CD4-positive, alpha-beta T cell (primary cell): ENCODE measurements at places on chromosomes 12 and 14.

DNA sequence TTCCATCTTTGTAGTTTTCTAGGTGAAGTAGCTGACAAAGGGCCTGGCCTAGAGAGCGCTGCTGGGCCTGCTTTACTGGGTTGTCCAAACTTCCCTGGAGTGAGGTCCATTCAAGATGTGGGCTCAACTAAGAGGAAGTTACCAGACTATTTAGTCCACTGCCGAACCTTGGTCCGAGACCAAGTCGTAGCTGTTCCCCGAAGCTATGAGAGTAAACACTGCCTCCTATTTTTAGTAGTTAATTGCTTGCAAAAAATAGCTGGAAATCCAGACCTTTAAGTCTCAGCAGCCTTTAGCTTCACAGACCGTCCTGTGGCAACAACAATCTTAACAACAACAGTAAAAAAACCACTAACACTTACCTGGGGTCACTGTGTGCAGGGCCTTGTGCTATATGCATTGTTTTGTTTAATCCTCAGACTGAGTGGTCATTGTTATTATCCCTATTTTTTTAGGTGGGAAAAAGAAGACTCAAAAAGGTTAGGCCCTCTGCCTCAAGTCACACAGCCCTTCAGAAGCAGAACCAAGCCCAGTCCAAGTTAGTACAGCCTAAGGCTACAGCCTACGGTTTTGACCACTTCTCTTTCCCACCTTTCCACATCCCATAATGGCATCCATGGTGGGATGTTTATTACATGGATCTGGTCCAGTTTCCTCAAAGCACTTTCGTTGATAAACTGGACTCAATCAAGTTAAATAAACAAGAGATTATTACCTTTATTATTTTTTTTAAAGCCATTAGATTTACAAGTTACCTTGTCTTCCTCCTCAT is 30.6 kb downstream of the SOCS2 start:
- no peaks in the 10 kb centered on the region for H3K4me1 ChIP-seq
- H3K36me3 ChIP-seq = no peaks in the 10 kb centered on the region
- no peaks in the 10 kb centered on the region for H3K27me3 ChIP-seq
- H3K4me3 ChIP-seq = no peak overlapping the region
- DNase-seq = no peak
- H3K27ac ChIP-seq = no peak overlapping the region

DNA sequence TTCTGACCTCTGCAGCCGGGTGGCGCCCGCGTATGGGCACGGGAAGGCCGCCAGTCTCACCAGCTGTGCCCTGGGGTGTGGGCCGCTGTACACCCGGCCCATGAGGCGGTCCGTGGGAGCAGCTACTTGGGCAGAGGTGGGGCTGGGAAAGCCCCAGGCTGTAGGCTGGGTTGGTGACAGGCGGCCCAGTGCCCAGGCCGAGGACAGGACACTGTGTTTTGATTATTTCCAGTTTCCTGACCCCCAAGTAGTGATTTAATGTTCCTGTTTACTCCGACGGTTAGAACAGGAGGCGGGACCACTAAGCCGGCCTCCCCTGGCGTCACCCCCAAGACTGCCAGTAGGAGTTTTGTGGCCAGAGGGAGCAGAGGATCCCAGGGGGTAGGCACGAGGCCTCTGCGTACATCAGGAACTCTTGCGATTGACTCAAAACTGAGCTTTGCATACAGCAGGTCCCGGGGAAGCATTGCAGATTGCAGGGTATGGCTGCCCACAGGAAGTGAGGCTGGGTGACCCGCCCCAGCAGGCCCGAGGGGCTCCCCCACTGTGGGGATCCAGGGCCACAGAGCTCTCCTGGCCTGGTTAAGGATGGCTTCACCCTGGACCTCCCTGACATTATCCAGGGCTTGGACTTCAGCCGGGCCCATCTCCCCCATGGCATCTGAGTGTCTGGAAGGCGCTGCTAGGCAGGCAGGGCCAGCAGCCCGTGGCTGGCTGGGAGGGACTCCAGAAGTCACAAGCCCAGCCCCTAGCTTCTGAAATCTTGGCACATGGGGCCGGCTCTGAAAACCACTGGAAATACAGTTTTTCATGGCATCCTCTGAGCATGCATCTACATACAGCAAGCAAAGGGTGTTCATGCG is 42.5 kb upstream of the DIO3 start:
- H3K4me1 ChIP-seq = no peaks in the 10 kb centered on the region
- H3K27me3 ChIP-seq = no peaks in the 10 kb centered on the region
- H3K27ac ChIP-seq = no peak overlapping the region
- H3K4me3 ChIP-seq = no peak overlapping the region

DNA sequence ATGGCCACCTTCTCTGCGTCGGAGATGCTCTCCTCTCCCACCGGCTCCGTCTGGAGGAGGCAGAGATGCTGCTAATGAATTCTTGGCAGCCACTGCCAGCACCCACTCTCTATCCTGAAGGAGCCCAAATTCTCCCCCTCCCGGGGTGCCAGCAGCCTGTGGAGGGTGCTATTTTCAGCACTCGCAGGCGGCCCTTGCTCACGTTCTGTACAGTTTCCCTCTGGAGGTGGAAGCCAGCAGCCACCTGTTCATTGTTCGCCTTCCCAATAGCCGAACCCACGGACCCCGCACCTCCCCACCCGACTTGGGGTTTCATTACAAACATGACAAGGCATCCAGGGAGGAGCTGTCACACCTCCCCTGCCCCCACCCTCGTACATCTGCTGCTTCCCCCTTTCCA is 27.8 kb downstream of the SNRNP35 start:
- H3K4me3 ChIP-seq = no peak overlapping the region
- H3K27ac ChIP-seq = no peak overlapping the region
- no peaks in the 10 kb centered on the region for H3K27me3 ChIP-seq

DNA sequence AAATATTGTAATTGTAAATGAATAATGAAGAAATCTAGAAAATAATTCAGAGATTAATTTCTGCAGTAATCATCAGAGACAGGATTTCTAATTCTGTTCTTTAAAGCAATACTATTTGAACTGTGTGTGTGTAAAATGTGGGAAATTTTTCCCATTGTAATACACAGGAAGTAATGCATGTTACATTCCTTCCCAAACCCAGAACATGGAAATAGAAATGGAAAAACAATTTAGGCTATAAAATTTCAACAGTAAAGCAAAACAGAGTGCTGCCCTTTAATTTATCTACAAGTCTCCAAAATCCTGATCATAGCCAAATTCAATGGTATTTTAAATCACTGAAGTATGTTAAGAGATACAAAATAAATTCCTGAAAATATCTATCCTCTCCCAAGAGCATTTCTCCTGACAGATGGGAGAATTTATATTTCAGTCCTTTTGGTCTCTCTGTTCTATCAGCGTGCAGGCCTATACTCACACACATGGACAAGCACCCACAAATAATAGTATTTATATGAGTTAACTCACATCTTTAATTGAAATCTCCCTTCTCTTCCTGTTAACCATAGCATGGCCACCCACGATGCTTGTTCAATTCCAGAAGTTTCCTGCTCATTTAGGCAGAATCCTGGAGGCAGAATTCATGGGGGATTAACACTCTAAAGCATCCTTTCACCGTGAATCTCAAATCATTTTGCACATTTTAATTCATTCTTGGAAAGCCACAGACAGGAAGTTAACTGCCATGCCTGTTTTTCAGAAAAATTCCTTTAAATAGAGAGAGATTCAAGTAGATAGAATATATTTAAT is 1465.4 kb upstream of the FLRT2 start:
- no peak overlapping the region for H3K4me3 ChIP-seq
- no peaks in the 10 kb centered on the region for H3K36me3 ChIP-seq
- no peaks in the 10 kb centered on the region for H3K4me1 ChIP-seq
- no peak for DNase-seq
- no peaks in the 10 kb centered on the region for H3K27me3 ChIP-seq

GRCh38 chr12:116968986-116969385 is 58.2 kb downstream of the FBXW8 start:
- peaks cover 30% of the 10 kb centered on the region for H3K36me3 ChIP-seq
- no peak for DNase-seq
- H3K27me3 ChIP-seq = no peaks in the 10 kb centered on the region
- H3K27ac ChIP-seq = no peak overlapping the region
- H3K4me3 ChIP-seq = no peak overlapping the region
- H3K4me1 ChIP-seq = no peaks in the 10 kb centered on the region

DNA sequence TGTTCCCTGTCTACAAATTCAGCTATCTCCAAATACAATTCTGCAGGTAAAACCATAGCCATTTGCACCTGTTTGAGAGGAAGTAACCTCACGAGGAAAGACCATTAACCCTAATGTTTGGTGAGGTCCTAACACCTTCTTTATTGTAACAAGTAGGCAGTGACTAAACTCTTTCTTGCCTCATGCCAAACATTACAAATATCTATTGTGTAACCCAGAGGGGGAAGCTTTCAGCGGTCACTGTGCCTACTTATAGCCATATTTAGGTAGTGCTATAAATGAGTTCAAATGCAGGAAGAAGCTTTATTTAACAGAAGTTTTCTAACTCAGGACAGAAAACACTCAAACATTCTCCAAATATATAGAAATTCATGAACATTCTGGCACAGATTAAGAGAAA is 252.7 kb downstream of the LRFN5 start:
- H3K4me3 ChIP-seq = no peak overlapping the region
- H3K27me3 ChIP-seq = no peaks in the 10 kb centered on the region
- no peak for DNase-seq
- no peak overlapping the region for H3K27ac ChIP-seq

DNA sequence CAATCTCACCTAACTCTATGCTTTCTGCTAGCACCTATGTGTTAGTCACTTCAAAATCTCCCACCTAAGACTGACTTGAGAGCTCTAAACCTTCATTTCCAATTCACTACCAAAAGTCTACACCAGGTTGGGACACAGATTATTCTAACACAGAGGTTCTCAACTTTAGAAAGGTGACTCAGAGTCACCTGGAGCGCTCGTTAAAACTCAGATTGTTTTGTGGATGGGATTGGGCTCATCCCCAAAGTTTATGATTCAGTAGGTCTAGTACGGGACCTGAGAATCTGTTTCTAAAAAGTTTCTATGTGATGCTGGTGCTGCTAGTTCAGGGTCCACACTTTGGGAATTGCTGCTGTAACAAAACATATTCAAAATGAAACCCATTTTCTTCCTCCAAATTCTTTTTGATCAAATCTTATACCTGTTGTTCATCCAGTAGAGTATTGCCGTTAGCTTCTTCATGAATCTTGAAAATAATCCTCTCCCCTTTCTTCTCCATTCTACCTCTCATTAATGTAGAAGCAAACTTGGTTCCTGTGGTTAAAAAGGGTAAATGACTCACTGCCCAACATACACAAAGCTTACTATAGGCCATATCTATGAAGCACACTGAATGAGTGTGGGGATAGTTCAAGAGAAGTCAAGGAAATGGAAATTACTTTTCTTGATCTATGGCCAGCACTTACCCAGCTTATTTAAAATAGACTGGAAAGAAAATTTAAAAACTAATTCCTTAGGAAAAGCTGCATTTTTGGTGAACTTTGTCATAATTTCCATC is 206.7 kb downstream of the KIF21A start:
- no peaks in the 10 kb centered on the region for H3K4me1 ChIP-seq
- no peaks in the 10 kb centered on the region for H3K27me3 ChIP-seq
- no peak overlapping the region for H3K4me3 ChIP-seq
- H3K27ac ChIP-seq = no peak overlapping the region
- H3K36me3 ChIP-seq = no peaks in the 10 kb centered on the region
